RWPE1 (cell line): ENCODE measurements at places on chromosomes 5 and 9.

GRCh38 chr9:135608294-135608998, 30.9 kb downstream of the GLT6D1 start:
- DNase-seq, result no peak

GRCh38 chr9:34685591-34685990, 5.5 kb downstream of the CCL19 start:
- no peak for DNase-seq

GRCh38 chr5:89471541-89471940, 588.6 kb upstream of the MEF2C start:
- no peak for DNase-seq

GRCh38 chr5:132437604-132438266, 52.8 kb downstream of the IRF1 start:
- peak; percentile 54 for DNase-seq

DNA sequence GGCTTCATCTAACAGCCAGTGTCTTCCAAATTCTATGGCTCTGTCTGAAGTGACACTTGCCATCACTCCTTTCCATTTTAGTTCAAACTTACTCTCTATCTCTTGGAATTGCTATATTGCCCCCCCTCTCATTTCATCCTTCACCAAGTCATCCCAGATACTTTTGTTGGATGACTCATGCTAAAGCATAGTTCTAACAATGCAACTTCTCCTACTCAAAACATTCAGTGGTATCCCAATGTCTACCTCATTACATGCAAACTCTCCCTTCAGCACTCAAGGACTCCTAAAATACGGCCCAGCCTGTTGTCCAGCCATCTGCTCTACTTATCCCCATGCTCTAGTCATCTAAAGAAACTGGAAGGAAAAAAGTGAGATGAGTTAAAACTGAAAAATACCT, 171.6 kb downstream of the RASEF start:
- DNase-seq, result no peak

DNA sequence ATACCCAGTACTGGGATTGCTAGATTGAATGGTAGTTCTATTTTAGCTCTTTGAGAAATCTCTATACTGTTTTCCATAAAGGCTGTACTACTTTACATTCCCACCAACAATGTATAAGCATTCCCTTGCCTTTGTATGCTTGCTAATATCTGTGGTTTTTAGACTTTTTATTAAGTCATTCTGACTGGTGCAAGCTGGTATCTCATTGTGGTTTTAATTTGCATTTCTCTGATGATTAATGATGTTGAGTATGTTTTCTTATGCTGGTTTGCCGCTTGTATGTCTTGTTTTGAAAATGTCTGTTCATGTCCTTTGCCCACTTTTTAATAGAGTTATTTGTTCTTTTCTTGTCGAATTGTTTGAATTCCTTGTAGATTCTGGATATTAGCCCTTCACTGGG, 512.7 kb upstream of the PAPPA start:
- DNase-seq, result peak; percentile 52

DNA sequence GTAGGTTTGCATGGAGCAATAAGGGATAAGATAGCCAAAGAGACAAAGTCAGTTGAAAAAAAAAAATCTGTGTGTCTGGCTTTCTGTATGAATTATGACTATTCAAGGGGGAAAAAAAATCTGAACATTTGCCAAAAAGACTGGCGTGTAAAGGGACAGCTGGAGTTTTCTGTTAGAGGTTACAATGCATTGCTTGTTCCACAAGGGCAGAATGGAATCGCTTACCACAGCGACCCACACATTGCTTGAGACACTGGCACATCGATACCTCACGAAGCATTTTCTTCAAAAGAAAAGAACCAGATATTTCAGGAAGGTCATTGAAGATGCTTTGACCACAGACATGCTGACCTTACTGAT, 327.8 kb downstream of the TMEM167A start:
- DNase-seq, result no peak

DNA sequence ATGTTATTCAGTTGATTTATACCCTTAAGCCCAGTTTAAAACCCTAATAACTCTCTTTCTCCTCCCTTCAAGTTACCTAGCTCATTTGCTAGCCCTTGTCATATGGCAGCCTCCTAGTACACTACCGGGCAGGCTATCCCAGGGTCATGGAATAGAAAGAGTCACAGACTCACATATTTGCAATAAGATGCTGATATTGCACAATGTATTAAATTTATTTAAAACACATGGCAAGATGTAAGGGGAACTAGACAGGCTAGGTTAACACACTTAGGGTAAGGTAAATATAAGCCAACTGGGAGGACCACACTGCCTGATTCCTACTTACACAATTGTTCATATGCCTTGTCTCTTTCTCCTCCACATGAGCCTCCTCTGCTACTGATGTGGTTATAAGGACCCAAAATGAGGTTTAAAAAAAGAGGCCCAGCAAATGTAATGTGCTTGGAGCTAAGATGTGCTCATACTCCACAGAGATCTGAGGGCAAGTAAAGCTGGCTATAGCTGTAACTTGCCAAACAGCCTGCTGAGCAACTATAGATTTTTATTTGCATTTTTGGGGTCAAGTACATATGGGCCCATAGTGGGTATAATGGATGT, 130.0 kb downstream of the ENC1 start:
- DNase-seq, result no peak

GRCh38 chr9:127767410-127767809, 11.1 kb downstream of the SH2D3C start:
- DNase-seq, result no peak

DNA sequence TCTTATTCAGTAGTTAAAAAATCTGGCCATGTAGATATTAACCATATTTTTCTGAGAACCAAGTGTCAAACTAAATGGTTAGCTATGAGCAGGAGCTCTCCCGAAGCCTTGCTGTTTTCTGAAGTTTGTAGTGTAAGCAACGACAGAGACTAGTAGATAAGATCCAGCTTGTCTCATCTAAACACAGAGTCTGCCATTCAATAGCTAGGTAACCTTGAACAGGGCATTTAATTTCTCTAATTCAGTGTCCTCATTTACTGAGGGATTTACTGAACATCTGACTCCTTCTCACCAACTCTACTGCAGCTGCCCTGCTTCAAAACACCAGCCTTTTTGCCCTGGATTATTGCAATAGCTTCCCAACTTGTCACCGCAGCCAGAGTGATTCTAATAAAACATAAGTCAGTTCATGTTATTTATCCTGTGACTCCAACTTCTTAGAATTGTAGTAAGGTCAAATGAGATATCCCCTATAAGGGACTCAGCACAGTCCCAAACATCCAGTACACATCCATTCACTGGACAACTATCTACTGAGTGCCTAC, 337.0 kb downstream of the PLK2 start:
- no peak for DNase-seq

DNA sequence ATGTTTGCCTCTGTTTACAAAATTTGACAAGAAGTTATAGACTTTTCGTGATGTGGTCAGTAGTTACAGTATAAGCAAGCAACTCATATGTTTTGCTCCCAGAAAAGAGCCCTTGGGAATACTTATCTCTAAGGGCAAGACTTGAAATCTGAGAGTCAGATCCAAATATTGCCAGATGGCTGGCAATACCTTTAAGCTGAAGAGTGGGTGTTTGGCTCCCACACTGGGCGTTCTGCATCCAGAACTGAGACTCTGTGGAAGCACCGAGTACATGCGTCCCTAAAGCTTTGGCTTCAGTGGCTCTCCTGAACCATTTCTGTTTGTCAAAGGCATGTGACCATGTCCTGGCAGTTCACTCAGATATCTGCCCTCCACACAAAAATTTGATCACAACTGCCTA, 194.1 kb downstream of the DCP2 start:
- no peak for DNase-seq

- peak; percentile 98 for DNase-seq
These were observed 81.8 kb downstream of the ZNF618 start for GRCh38 chr9:113957821-113958341.

DNA sequence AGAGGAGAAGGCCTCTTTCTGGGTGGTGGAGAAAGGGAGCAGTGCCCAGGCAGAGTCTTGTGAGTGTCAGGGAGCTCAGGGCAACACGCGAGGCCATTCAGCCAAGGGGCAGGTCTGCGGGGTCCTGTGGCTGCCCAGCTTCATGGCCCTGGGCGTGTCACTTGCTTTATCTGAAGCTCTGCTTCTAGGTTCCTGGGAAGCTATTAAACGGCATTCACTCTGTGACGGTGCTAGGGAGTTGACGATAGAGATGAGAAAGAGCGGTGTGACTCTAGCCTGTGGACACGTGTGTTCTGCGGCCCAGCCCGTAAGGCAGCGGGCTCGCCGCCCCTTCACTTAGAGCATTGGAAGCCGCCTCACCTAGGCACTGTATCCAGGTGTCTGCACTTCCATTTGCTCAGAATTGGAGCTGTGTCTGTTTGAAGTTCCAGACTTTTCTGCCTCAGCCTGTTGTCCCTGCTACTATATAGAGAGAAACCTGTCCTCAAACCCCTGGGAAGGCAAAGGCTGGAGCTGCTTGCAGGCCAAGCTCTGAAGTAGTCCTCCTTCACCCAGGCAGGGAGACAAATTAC, 88.3 kb downstream of the PHF2 start:
- DNase-seq, result no peak

DNA sequence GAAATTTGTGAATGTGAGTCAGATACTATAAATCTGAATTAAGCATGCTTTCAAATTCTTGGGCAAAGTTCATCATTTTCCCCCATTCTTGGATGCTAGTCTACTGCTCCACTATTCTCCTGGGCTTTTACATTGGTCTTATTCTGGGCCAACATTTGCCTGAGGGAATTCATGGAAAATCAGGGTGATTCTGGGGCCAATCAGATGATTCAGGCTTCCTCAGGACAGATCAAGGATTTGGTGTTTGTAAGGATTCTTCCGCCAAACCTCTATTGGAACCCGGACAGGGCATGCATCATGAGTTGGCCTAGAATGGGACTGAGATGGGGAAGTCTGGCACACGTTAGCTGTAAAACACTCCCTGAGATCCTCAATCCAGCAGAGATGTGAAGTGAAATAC, 113.8 kb downstream of the MEF2C start:
- no peak for DNase-seq

DNA sequence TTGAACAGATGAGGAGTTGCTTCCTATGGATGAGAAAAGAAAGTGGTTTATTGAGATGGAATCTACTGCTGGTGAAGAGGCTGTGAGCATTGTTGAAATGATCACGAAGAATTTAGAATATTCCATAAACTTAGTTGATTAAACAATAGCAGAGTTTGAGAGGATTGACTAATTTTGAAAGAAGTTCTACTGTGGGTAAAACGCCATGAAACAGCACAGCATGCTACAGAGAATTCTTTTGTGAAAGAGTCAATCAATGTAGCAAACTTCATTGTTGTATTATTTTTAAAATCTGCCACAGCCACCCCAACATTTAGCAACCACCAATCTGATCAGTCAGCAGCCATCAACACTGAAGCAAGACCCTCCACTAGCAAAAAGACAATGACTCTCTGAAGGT, 309.1 kb downstream of the SPOCK1 start:
- DNase-seq, result no peak

GRCh38 chr5:121915765-121916164, 46.0 kb upstream of the SRFBP1 start:
- peak; percentile 5 for DNase-seq

DNA sequence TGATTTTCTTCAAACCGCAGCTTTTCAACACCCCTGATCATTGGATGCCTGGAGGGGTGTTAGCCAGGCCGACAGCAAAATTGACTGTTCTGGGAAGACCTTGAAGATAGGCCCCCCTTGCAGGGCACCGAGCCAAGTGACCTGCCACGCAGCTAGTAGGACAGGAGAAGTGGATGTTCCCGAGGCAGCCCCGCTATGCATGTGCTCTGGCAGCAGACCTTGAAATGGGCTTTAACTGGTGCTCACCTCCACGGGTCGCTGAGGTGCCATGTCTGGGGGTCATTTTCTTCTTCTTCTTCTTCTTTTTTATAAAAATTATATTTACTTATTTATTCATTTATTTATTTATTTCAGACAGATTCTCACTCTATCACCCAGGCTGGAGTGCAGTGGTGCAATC, 12.6 kb downstream of the FGF18 start:
- no peak for DNase-seq

GRCh38 chr9:75210215-75210614, 121.9 kb downstream of the OSTF1 start:
- DNase-seq, result no peak

GRCh38 chr9:36866840-36867239, 167.2 kb downstream of the PAX5 start:
- DNase-seq, result no peak

GRCh38 chr5:99272576-99272975, 343.8 kb upstream of the CHD1 start:
- no peak for DNase-seq

DNA sequence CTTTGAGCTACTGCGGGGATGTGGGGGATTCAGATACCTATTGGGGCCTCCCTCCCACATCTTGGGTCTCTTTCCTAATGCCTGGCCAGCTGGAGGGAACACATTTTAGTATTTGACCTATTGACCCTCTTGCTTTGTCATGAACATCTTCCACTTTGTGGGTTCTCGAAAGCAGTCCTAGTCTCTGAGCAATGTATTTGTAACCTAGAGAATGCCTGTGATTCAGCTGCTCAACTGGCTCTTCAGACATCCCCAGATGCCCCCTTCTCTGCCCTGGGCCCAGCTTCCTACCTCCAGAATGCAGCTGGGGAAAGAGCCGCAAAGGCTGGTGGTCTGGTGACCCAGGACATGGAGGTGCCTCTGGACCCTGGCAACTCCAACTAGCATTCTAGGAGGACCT, 32.2 kb downstream of the APTX start:
- DNase-seq, result no peak

DNA sequence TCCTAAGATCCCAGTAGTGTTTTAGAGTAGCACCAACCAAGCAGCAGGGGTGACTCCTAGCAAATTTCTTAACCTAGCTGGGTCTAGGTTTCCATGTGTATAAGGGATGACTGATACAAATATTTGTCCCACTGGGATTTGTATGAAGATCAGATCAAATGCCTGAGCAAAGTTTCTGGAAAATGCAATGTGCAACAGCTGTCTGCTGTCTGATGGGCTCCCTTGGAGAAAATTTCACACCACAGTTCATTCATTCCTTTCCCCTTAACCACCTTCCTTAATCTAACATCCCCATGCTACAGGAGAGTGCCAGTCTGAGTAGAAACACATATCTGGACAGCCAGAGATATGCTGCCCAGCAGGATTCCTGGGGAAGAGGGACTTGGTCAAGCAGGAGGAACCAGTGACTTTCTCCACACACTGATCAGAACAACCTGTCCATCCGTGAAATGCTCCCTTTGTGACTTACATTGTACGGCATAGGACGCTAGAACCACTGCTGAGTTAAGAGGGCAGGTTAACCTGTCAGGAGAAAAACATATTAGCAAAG, 53.3 kb downstream of the PTPN3 start:
- no peak for DNase-seq

DNA sequence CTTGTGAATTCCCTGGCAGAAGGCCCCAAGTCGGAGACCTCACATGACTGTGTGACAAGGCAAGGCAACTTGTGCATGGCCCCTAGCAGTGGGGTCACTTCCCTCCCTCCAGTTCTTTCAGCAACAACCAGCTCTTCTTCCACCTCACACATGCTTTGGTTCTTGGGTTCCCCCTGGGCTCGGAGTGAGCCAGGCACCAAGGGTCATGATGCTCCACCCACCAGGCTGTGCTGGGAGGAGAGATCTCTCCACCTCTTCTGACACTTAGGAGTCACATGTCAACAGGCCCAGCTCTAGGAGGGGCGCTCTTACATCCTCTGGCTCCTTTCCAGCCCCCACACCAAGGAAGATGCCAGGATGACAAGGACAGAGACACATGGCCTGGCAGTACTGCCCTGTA, 56.7 kb downstream of the CDH6 start:
- DNase-seq, result no peak
